ENCODE measurements at places on chromosomes 4 and X.

DNA sequence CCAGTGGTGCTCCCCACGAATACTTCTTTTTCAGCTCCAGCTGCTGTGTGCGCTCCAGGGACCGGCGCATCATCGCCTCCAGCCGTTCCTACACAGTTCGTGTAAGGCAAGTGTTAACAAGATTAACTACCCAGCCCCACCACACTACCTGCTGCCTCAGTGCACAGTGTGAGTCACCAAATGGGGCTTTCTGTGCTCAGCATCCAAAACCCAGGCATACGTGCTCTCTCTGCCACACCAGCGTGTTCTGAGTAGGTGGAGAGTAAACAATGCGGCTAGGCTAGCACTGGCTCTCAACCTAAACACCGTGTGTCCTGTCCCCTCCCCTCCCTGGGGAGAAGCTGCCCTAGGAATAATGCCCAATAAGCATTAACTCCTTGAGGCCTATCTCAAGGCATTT is 60.0 kb downstream of the MAP7D2 start:
- no peak for DNase-seq

DNA sequence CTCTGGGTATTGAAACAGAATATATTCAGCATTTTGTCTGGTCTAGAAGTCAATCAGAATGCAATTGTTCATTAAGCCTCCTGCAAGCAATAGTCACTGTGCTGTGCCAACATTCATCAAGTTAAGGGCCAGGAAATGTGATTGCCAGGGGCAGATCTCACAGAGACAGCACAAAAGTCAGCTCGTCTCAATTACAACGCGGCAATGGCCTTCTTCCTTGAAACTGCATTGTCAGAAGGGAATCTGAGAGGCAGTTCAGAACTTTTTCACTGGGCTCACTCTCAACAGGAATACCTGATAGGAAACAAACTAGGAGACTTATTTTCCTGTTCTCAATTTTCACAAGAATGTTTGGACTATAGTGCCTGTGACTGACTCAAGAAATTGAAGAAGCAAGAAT is 131.1 kb upstream of the NR3C2 start:
- DNase-seq: no peak

- DNase-seq: peak; percentile 85
Observed at GRCh38 chrX:153333821-153334653, at the start of gene ZNF275. TSS of gene ZNF275 (plus strand) at chrX:153334153. CDS start at chrX:153336680, 2,527 bp downstream.

DNA sequence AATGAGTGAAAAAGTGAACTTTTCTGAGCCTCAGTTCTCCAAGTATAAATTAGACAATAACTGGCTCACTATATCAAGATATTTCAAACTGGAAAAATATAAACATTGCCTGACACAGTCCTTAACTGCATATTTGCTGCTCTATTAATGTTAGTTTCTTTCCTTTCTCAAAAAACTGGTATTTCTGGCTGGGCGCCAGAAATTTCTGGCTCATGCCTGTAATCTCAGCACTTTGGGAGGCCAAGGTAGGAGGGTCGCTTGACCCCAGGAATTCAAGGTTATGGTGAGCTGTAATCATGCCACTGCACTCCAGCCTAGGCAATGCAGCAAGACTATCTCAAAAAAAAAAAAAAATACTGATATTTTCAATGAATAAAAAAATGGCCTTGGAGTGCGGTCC is 227.0 kb downstream of the MAGEB17 start:
- DNase-seq: no peak

GRCh38 chr4:173243321-173243720 is 74.7 kb downstream of the GALNT7 start:
- no peak for DNase-seq

- DNase-seq: no peak
Observed at GRCh38 chrX:153681175-153681574, 6.6 kb upstream of the SLC6A8 start.

DNA sequence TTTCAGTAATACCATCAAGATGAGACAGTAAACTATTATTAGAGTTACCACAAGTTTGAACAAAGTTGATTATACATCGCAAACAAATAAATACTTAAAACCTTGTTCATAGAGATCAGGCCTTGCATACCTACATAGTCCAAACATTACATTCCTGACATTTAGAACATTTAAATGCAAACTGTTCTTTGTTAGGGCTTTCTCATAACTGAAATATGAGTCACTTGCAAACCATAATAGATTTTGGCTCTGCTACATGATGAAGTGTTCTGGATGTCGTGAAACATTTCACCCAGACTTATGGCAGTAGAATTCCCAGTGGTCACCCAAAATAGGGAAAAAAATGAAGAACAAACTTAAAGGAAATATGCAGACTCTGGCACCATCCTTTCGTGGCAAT is 75.0 kb downstream of the FAT4 start:
- DNase-seq: no peak

GRCh38 chr4:107068116-107068515 is 32.0 kb upstream of the DKK2 start:
- DNase-seq: no peak

DNA sequence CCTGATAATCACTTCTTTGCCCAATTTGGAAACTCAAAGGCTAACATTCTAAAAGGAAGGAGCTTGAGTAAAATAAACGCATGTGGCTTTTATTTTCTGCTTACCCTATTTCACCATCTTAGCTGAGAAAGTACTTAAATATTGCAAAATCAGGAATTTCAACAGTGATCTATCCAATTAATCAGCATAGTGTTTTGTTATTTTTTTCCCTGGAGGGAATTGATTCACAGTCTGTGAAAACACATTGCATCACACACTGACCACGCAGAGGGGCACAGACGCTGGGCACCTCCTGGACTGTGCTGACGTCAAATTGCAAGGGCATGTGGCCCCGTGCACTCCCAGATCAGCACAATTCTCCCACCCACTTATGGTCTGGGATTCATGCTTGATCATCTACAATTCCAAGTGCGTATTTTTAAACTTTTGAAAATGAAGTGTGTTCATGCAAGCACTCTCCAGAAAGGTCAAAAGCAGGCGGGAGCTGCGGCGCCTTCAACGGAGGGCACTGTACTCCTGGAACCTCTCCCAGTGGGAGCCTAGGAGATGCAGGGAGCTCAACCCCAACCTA is 320.6 kb upstream of the PPARGC1A start:
- peak; percentile 43 for DNase-seq

DNA sequence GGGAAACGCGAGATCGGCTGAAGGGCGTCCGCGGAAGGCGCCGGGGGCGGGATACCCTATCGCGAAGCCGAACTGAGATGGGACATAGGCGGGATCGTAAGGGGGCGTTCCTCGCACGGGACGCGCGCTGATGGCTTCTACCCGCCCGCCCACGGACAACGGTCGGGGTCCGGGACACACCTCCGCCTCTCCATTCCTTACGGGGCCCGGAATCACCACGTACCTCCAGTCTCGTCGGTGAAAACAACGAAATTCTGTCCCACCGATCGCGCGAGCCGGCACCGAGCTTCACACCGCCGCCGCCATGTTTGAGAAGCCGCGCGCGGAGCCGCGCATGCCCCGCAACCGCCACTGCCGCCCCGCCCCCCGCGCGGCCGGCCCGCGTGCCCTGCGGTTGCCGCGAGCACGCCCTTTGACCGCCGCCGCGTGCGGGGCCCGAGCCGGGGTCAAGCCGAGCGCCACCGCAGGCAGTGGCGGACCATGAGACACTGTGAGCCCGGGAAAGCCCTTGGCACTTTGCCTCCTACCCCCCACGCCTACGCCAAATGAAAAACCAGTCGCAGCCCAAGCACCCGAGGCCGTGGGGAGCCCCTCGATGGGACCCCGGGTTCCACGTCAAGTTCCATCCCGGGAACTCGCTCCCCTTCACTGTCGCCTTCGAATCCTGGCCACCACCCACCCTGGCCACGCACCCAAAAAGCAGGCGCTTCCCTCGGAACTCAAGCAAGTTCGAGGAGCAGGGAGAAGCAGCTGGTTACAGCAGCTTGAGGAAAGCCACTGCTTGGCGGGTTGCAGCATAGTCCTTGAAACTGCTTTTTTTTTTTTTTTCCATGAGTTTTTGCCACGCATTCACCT is at the start of gene SCML2:
SCML2 (minus strand) TSS at position 320 of the 855 bp plus-strand sequence. CDS start 20,617 bp downstream, outside the sequence.
- peak; percentile 60 for DNase-seq

DNA sequence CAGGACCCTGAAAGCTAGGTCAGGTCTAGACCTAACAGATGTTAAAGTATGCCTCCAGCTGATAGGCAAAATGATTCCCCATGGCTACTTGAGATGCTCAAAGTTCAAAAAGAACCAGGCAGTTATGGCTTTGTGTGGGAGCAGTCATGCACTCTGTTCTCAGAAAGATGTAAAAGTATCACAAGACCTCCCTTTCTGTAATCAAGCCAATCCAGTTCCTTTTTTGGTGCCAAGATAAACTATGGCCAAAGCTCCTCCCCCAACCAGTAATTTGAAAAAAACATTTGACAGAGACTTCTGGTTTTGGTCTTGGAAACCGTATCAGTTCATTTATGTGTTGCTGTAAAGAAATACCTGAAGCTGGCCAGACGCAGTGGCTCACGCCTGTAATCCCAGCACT is 340.9 kb downstream of the CHIC1 start:
- no peak for DNase-seq

- no peak for DNase-seq
Observed at GRCh38 chr4:99323756-99324155, 2.6 kb upstream of the ADH1B start.

DNA sequence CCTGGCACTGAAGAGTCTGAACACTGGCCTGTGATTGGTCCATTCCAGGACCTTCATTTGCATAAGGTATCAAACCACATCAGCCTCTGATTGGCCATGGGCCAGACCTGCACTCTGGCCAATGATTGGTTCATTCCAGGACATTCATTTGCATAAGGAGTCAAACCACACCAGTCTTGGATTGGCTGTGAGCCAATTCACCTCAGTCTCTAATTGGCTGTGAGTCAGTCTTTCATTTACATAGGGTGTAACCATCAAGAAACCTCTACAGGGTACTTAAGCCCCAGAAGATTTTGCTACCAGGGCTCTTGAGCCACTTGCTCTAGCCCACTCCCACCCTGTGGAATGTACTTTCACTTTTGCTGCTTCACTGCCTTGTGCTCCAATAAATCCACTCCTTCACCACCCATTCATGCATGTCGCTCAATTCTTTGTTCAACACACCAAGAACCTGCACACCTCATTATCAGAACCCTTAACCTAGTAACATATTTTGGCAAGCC is 14.2 kb upstream of the HERC5 start:
- peak; percentile 21 for DNase-seq

- DNase-seq: peak; percentile 59
Observed at GRCh38 chr4:25158817-25159216, 1.4 kb downstream of the SEPSECS start.

GRCh38 chr4:108166441-108167315 is 2.1 kb downstream of the LEF1 start:
- no peak for DNase-seq

DNA sequence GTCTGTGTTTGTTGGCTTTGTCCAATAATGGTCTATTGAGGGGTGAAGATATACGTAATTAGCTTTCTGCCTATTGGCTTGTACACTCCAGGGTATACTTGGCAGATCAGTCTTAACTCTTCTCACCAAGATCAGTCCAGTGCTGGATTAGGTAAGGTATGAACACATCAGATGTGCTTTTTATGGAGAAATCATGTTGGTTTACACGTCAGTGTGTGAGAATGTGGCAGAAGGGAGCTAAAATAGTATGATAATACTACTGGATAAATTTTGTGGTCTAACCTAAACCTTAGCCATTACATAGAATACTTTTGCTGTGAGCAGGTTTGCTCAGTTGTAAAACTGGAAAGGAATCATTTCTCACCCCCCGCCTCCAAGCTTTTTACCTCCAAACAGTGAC is 4.2 kb downstream of the PDHA1 start:
- DNase-seq: no peak

GRCh38 chr4:33467291-33467690 is 2747.1 kb downstream of the PCDH7 start:
- no peak for DNase-seq

GRCh38 chr4:95839891-95840290 is at the start of gene PDHA2:
TSS of gene PDHA2 (plus strand) at chr4:95840093. CDS start at chr4:95840151, 58 bp downstream.
- no peak for DNase-seq

DNA sequence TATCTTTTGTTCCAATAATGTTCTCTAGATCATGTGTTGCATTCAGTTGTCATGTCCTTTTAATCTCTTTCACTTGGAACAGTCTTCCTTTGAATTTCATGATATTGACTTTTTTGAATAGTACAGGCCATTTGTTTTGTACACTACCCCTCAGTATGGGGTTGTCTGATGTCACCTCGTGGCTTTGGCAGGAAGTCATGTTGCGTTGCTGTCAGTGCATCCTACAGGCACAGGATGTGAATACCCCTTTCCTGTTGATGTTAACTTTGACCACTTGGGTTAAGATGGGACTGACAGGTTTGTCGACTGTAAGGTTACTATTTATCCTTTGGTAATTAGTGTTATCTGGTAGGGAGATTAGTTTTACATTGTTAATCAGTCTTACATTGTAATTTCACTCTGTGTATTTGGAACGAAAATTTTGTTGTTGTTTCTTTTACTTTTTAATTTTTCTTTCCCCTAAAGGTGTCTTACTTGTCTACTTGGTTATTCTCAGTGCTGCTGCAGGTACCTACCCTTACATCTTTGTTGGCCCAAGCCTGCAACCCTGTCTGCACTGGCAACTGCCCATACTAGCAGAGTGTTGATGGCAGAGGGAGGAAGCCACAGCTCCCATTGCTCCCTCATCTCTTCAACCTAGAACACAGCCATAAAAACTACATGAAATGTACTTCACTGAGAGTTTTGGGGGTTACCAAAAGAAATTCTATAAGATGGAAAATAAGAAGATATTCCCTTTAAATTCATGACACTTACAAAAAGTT is 14.7 kb upstream of the ATP8A1 start:
- DNase-seq: peak; percentile 32

DNA sequence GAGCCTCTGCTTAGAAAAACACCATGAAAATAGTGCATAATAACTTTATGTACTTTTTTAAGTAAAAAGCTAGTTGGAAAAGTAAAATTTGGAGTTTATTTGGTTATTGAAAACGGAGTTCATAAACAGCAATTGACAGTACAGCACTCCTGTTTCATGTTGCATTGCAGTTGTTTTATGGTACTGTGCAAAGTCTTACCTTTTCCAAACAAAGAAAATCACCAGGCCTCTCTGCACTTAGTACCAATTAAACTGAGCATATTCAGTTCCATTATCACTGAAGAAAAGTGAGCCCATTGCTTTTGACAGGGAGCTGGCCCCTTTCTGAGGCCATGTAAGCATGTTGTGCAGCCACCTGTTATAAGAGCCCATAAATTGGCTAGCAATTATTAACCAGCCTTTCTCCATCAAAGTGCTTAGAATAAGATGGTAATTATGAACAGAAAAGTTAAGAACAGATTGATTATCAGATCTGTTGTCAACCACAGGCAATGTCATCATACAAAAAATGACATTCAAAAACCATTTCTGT is 376.6 kb upstream of the EMCN start:
- DNase-seq: no peak

DNA sequence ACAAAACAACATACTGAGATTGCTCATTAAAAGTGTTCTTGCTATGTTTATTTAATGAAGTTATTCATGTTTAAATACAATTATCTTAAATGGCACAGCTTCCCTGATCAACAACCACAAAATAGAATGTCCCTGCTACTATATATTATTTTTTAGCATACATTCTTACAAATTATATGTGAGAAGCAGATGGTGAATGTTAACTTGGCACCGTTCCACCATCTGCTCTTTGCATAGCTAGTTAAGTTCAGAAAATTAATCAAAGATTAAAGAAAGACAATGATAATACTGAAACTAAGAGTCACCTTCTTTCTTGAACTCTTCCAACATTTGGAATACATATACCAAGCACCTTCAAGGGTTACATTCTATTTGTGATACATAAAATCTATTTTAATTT is 94.2 kb downstream of the PPP3CA start:
- DNase-seq: no peak
